GF-D8 (cell line): ENCODE measurements at places on chromosomes 3 and 15.

DNA sequence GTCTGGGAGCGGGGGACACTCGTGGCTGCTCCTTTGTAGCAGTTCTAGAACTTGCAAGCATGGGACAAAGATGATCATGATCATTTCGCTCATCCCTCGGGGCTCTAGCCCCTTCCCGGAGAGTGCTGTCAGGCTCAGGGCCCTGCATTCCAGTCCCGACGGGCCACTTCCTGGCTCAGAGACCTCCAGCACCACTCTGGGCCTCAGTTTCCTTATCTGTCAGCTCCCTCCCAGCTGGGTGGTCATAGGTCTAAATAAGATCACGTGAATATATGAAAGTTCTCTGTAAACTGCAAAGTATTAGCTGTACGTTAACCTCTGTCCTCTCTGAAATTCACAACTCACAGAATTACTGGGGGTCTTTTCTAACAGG is 52.8 kb upstream of the SLC6A11 start:
- no peak for DNase-seq

GRCh38 chr15:83784975-83785374 is 131.1 kb downstream of the ADAMTSL3 start:
- no peak for DNase-seq

GRCh38 chr3:110296885-110297284 is 774.7 kb upstream of the NECTIN3 start:
- DNase-seq: no peak

- DNase-seq: no peak
These were observed 177.8 kb downstream of the NECTIN3 start for GRCh38 chr3:111249421-111249820.

DNA sequence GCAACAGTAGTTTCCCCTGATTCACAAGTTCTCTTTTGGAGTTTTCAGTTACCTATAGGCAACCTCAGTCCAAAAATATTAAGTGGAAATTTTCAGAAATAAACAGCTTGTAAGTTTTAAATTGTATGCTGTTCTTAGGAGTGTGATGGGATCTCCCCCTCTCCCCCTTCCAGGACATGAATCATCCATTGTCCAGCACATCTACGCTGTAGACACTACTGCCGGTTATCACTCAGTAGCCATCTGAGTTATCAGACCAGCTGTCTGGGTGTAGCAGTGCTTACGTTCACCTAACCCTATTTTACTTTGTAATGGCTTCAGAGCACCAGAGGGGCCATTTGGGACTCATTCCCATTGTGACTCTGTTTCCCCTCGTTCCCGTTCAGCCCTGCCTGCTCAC is 96.7 kb upstream of the PLXNA1 start:
- DNase-seq: no peak

DNA sequence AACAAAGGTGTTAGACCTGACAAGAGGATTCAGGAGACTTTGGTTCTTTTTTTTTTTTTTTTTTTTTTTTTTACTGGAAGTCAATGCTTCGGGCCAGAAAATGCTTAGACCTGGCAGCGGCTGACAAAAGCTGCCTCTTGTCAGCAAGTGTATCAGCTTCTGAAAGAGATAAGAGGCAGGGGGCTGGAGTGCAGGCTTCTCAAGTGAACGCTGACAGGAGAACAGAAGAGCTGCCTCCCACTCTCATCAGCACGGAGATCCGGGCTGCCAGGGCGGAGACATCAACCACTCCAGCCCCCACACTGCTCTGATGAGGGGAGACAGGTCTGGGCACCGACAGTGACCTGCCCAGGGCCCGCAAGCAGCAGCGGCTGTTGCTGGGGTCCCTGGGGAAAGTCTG is 9.4 kb upstream of the SCN5A start:
- no peak for DNase-seq

GRCh38 chr3:179244878-179245277 is 6.0 kb downstream of the KCNMB3 start:
- no peak for DNase-seq

GRCh38 chr3:6542795-6543194 is 318.1 kb upstream of the GRM7 start:
- DNase-seq: no peak

DNA sequence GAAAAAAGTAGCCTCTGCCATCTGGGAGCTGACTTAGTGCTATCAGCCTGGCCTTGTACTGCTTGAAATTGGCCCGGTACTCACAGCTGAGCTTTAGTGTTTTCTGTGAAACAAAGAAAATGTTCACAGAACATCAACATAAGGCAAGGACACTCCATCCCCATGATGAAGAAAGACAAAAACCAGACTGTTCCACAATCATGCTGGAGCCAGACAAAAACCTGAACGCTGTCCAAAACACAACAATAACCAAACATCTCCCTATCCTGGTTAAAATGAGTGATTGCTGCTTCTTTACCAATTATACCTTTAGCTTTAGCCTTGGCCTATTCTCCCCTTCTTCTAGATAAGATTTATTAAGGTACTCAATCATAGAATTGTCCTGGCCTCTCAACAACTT is 153.9 kb downstream of the CPNE4 start:
- no peak for DNase-seq

DNA sequence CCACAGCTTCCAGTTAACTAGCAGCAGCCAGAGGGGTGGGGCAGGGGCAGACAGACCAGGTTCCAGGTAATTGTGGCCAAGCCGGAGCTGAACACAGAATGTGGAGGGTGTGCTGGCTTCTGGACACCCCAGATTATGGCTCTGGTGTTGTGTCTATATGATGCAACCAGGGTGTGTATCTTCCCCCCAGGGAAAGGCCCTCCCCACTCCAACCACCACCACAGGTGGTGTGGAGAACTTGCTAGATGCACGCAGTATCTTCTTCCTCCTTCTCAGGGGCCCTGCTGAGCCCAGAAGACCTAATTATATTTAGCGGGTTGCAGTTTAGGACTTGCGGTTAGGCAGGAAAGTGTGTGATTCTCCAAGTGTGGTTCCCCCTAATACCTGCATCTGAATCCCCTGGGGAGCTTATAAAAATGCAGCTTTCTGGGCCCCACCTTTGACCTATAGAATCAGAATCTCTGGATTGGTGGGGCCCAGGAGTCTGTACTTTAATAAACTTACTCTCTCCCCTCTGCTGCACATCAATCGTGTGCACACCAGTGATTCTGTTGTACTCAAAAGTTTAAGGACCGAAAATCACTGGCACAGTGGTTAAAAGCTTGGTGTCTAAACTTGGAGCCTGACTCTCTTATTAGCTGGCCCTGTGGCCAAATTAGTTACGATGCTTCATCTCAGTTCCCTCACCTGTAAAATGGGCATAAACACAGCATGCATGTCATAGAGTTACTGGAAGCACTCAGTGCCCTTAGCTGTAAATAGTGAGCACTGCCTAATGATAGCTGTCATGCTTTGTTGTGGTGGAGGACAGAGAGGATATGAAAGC is 379.1 kb upstream of the PROK2 start:
- peak; percentile 60 for DNase-seq

GRCh38 chr3:184380627-184381260 is 890 bp downstream of the CHRD start:
- no peak for DNase-seq
